ENCODE measurements at places on chromosomes 16 and 17. TPM values are rescaled to one million over a fixed set of nuclear protein-coding genes. Genes with fewer than 3 reads are reported as not detected.

- DNase-seq = no peak
These were observed 219.3 kb upstream of the NOG start for GRCh38 chr17:56373981-56374833.

- no peak for DNase-seq
These were observed 1.2 kb upstream of the ZMYND15 start for GRCh38 chr17:4738136-4739121.

DNA sequence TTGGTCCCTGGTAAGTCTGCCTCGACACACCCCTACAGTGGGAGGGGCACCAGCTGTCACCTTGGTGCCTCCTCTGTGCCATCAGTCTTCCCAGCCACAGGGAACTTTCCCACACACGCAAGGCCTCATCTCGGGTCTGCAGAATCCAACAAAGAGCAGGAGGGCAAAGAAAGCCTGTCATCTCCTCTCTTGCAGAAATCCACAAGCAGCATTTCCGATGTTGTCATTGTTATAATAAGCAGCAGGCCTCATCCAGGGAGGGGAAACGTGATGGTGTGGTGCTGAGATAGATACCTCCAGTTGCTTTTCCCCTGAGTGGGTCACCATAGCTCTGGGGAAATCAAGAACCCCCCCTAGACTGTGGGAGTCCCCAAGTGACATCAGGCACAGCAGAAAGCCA lies 110.4 kb downstream of the CMIP start:
- no peak for DNase-seq

DNA sequence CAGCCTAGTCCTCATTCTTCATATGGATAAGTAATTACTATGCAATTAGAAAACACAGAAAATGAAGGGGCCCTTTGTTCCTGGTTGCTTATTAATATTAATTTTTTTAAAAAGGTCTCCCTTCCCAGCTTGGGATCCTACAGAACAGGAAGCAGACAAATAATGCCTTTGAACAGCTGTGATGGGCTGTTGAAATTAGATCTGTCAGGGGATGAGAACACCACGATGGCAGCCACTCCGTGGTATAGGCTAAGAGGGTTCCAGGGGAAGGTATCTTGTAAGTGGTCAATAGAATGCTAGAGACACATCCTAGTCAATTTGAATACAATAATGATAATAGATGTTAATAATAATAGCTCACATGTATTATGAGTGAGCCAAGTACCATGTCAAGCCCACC lies 83.1 kb downstream of the CCDC182 start:
- no peak for DNase-seq

GRCh38 chr17:74871356-74872076 lies 1.3 kb downstream of the FDXR start:
- DNase-seq = no peak

DNA sequence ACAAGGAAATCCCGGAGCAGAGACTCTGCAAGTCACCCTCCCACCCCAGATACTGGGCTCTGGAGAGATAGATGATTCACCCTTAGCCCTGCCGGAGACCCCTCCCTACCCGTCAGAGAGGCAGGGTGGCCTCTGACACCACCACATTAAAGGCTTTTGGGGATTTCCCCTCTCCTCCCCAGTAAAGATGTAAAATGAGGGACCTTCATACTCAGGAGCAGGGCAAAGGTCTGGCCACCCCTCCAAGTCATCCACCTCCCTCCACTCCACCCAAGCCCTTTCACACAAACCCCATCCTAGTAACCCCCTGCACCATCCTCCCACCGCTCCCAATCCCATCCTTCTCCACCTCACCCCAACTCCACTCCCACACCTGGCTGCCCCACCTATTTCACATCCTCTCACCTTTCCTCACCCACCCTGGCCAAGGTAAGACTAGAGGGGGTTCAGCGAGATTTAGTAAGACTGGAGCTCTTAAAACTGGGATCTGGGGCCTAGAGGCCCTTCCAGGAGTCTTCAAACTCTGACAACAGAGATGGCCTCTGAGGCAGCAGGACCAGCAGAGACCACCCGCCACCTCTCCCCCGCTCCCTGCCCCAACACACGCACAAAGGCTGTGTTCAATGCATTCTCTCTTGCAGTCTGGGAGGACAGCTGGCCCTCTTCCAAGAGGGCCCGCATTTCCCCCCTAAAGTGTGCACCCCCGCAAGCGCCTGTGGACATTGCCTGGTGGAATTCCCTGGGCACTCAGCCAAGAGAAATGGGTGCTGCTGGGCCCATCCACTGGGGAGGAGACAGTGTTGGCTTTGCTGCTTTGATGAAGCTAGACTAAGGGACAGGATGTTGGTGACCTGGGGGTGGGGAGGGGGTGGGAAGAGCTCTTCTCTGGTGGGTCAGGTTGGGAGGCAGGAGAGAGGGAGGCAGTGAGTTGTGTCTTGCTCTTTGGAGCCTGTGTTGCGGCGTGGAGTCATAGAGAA lies 1.1 kb downstream of the ABAT start:
- no peak for DNase-seq

Gene PDPK1
- total RNA-seq = 10.6 TPM

Gene TBC1D3L
- 0.28 TPM for total RNA-seq

Gene MYH3
- 0.54 TPM for total RNA-seq

Measured in IMR-90 (cell line).